Ascending aorta (tissue), 2 donors: ENCODE measurements at places on chromosomes 5 and 9. TPM values are rescaled to one million over a fixed set of nuclear protein-coding genes. Genes with fewer than 3 reads are reported as not detected.
A peak's percentile ranks its signal among the peaks of the same experiment; 100 is the strongest.

DNA sequence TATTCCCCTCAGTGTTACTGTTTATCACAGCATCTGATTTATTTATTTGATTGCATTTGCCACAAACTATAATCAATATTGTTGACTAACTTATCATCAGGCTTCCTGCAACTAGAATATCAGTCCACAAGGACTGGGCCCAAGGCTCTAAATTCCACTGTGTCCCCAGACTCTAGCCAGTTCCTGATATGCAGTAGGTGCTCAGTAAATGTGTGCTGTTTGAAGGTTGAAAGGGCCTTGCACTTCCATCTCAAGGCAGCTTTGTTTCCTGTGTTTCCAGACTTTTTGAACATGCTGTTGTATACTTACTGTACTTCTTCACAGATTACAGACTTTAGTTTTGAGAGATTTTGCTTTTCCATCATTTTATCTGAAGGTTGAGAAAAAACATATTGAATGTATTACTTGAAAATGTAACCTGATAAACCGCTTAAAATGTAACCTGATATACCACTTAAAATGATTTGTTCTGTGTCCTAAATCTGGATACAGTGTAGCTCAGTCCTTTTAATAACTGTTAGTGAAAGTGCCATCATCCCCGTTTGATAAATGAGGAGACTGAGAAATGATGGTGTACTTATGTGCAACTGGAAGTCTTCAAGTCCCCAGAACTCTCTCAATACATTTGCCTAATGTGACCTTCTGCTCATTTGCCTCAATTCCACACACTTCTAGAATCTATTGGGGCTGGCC is 18.7 kb downstream of the KIAA1191 start:
- no peaks in the 10 kb centered on the region for H3K27me3 ChIP-seq
- no peaks in the 10 kb centered on the region for H3K4me1 ChIP-seq
- no peak overlapping the region for H3K27ac ChIP-seq

- H3K36me3 ChIP-seq, result no peaks in the 10 kb centered on the region
- H3K27me3 ChIP-seq, result no peaks in the 10 kb centered on the region
- no peak overlapping the region for H3K4me3 ChIP-seq
- peak overlapping the region; percentile 92 for H3K27ac ChIP-seq
- no peak for DNase-seq
These were observed 7.6 kb downstream of the TTC39B start for GRCh38 chr9:15299374-15299939.

DNA sequence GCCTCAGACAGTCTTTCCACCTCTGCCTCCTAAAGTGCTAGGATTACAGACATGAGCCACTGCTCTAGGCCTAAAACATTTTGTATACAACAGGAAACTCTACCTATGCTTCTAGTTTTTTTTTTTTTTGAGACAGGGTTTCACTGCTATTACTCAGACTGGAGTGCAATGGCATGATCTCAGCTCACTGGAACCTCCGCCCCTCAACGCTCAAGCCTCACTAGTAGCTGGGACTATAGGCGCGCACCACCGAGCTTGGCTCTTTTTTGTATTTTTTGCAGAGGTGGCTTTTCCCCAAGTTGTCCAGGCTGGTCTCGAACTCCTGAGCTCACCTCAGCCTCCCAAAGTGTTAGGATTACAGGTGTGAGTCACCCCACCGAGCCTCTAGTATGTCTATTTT is 5.4 kb downstream of the HSPA9 start:
- peaks cover 88% of the 10 kb centered on the region for H3K36me3 ChIP-seq
- no peak overlapping the region for H3K27ac ChIP-seq
- DNase-seq, result no peak
- H3K4me3 ChIP-seq, result no peak overlapping the region
- no peaks in the 10 kb centered on the region for H3K27me3 ChIP-seq
- peaks cover 12% of the 10 kb centered on the region for H3K4me1 ChIP-seq

Gene SLC34A1
- total RNA-seq, result not detected
